Stimulated activated CD4-positive, alpha-beta T cell treated with anti-CD3 and anti-CD28 coated beads, Interleukin-4, amount 100 ng/mL, for 48 hours (primary cell): ENCODE measurements at places on chromosomes 7 and 10.

GRCh38 chr7:41627645-41628298 is 75.1 kb downstream of the INHBA start:
- no peak for DNase-seq

GRCh38 chr7:43314379-43315158 is 202.1 kb downstream of the HECW1 start:
- peak; percentile 24 for DNase-seq

DNA sequence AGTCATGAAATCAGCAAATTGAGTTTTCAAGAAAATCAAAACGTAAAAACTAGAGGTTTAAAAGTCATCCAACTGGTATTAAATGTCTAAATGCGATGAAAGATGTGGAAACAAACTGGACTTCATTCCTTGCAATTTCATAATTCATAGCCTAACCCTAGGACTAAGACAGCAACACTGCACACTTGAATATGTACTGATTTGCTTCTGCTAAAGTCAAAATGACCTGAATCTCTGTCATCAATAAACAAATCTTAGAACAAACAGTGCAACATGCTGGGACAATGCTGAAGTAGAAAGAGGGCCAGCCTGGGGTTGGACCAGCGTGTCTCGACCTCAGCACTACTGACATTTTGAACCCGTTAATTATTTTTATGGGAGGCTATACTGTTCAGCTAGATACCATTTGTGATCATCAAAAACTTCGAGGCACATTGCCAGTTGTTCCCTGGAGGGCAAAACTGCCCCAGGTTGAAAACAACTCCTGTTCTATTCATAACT is 47.1 kb downstream of the MYOF start:
- DNase-seq, result no peak

- no peak for DNase-seq
Measured at GRCh38 chr10:16367621-16368292, 69.1 kb upstream of the PTER start.

- DNase-seq, result no peak
Measured at GRCh38 chr10:132890301-132890700, 52.1 kb downstream of the CFAP46 start.

GRCh38 chr7:3260401-3260715 is 40.7 kb upstream of the SDK1 start:
- no peak for DNase-seq

- DNase-seq, result no peak
Measured at GRCh38 chr7:79319369-79319768, 134.1 kb downstream of the MAGI2 start.

- no peak for DNase-seq
Measured at GRCh38 chr10:81081887-81082620, 544.4 kb downstream of the SH2D4B start.

- DNase-seq, result no peak
Measured at GRCh38 chr10:64859911-64860310, 1338.7 kb downstream of the REEP3 start.

DNA sequence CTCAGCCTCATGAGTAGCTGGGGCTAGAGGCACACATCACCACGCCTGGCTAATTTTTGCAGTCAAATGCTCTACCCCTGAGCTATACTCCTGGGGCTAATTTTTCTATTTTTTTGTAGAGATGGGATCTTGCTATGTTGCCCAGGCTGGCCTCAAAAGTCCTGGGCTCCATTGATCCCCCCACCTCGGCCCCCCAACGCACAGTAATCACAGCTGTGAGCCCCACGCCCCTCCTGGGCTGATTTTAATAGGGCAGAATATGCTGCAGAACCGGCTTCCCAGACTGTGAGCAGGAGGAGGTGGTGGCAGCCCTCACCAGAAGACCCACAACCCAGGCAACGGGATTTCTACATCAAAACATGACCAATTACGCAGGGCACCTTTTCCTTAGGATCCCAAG is 15.2 kb downstream of the BRAT1 start:
- DNase-seq, result no peak

DNA sequence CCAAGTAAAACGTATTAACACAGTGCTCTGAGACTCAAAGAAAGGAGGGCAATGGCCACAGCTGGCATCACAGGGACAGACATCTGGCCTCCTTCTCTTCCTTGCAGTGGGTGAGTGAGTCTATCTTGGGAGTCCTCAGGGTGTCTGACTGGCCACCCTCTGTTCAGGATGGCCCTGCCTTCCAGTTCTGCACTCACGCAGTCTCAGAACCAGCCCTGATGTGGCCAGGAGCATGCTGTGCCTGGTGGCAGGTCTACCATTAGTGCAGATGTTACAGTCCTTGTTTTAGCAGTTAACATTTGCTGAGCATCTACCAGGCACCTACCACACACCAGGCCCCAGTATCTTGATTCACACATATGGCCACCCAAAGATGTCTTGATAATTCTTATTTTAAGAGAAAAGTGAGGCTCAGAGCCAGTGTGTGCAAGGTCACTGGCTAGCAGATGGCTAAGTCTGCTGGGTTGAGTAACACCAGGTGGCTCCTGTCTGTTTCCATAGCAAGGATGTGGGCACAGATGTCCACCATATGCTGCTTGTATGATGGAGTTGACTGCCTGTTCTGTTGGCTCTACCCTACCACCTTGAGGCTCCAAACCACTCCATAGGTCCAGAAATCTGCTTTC is 23.2 kb upstream of the ARHGAP22 start:
- no peak for DNase-seq

GRCh38 chr7:133303931-133304330 is 51.1 kb downstream of the EXOC4 start:
- DNase-seq, result no peak

- peak; percentile 29 for DNase-seq
Measured at GRCh38 chr10:96370584-96371157, 11.9 kb upstream of the OPALIN start.

- no peak for DNase-seq
Measured at GRCh38 chr10:84965468-84965867, 637.1 kb downstream of the CCSER2 start.

DNA sequence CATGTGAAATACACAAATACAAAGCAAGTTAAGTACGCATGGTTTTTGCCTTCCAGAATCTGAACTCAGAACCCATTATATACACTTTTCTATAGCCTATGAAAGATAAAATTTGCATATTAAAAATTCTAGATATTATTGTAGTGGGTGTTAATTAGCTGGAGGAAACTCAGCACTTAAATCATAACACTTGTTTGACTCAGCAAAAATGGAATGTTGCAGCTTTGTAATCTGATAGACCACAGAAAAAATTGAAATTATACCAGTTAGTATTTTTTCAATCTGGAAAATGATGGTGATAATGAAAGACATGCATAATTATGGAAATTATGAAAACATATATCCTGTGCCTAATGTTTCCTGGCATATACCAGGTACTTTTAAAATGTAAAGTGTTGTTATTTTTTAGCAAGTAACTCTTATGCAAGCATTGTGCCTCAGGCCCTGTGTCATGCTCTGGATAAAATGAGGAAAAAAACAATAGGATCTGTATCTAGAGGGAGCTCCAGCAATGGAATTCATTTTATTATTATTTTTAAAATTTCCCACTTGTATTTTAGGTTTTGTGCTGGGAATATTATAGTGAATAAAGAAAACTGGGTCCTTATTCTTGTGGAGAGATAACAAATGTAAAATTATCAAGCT is 490.4 kb upstream of the SEMA3A start:
- no peak for DNase-seq

DNA sequence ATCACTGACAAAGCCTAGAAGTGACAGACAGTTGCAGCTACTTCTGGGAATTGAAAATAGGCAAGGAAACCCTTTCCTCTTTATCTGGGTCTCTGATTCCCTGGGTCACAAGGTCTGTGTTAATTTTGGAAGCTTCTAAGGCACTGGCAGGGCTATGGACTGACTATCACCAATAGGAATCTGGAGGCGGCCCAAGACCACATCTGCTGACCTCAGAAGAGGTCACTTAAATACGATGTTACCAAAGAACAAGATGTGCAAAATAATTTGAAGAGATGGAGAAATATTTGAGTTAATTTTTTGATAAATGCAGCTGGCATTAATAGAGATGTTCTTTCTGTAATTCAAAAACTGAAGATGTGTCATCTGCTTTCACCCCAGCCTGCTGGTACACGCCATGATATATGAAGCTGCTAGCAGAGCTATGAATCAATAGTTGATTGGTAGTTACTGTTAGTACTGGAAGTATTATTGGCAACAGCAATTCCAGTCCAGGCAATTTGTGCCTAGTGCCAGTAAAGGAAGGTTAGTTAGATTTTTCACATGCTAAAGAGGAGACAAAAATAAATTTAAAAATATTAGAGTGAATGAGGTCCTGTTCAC is 5.5 kb upstream of the STEAP4 start:
- no peak for DNase-seq

GRCh38 chr7:22675917-22676343 is 51.1 kb upstream of the IL6 start:
- no peak for DNase-seq

- no peak for DNase-seq
Measured at GRCh38 chr7:87564296-87564963, 36.3 kb downstream of the ABCB1 start.

DNA sequence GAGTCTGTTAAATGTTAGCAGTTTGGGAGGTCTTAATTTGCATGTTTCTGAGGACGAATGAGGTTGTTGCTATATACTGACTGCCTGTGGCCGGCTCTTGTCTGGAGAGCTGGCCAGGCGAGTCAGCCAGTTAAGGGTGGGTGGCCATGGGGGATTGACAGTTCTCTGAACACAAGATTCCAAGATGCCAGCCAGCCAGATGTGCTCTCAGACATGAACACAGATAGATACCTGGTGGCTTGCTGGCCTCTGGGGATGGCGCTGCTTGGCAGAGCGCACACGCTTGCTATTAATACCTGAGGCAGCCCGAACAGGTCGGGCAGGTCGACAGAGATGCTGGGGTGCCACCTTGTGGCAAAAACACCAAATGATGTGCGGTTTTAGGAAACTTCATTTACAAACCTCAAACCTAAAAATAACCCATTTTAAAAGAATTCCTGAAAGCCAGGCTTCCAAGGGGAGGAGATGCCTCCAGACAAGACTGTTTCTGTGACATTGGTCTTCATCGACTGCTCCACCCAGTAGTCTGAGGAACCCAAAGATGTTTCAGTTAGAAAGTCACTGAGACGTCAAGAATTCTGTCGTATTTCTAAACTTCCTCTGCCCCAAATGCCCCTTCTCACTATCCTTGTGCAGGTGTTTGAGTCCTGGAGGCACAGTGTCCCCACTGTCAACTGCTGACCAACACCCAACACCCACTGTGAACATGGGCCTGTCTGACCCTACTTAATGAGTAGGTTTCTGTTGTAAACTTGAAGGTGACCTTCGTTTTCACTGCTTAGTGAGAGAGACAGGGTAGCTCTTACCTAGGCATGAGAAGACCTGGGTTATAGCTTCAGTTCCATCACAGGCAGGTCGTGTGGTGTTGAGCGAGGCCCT is 123.4 kb downstream of the NT5C2 start:
- DNase-seq, result peak; percentile 58

GRCh38 chr7:131105799-131106680 is 221.6 kb upstream of the MKLN1 start:
- peak; percentile 63 for DNase-seq

DNA sequence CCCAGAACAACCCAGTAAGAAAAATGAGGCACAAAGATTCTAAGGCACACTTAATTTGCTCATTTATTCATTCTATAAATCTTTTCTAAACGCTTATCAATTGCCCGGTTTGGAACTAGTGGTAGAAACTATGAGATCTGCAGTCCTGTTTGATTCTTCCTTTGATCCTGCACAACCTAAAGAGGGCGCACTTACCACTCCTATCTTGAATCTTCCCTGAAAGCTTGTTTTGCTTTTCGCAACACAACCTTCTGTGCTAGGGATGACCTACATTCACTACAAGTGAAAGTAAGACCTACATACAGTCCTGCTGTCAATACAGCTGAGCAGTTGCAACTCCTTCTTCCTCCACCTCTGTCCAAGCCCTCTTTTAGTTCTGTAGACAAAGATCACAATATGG is 12.6 kb upstream of the ARL4A start:
- no peak for DNase-seq

- DNase-seq, result no peak
Measured at GRCh38 chr7:130667593-130668257, 823 bp downstream of the COPG2 start.

DNA sequence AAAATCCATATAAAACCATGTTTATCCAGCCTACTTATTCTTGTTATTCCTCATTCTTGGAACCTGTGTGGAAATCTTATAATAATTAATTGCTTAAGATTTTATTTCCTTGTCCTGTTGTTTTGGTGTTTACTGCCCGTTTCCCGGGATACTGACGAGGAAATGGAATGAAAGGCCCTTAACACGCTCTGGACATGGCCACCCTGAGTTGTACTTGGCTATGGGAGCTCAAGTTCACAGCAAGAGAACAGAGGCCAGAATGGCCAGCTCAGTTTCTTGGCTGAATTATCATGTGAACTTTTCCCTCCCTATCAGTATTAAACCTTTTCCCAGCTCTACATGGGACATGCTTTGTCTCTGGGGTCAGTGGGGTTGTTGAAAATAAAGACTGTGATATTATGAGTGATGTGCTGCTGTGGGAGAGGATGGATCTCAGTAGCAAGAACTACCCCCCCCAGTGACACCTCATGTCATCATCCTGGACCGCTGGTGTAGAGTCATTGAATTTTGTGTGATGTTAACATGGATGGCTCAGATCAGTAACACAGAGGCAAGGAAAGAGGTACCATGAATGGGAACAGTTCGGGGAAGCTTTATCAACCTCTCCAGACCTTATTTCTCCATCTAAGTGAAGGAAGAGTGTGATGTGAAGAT is 87.0 kb upstream of the IGFBP3 start:
- no peak for DNase-seq

- no peak for DNase-seq
Measured at GRCh38 chr7:26363465-26363864, 71.8 kb downstream of the SNX10 start.

DNA sequence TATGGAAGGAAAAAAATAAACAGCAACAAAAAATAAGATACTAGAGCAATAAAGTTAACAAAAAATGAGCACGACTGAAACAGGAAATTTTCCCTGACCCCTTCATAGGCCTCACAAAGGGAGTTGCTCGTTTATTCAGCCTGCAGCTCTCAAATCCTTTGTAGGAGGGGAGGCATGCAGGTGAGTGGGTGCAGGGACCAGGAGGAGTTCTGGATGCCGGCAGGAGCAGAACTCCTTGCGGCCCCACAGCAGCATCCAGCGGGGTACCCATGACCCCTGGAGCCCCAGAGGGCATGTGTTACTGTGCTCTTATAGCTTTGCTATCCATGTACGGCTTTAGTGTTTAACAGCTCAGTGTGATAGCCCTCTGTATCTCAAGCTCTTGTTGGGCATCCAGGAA is 5.8 kb downstream of the TAS2R39 start:
- DNase-seq, result no peak
